ENCODE measurements at places on chromosomes 5 and 9.

DNA sequence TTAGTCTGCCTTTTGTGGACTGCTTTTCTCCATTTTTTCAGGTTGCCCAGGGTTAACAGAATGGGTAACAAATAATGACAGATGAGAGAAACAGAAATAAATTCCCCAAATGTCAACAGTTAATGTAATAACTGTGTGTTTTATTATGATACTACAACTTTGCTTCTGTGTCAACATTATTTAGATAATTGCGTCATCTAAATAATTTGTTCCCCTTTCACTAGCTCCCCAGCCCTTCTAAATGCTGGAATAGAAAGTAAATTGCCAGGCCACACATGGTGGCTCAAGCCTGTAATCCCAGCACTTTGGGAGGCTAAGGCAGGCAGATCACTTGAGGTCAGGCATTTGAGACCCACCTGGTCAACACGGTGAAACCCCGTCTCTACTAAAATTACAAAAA lies 53.5 kb downstream of the RNF38 start:
- DNase-seq = no peak

DNA sequence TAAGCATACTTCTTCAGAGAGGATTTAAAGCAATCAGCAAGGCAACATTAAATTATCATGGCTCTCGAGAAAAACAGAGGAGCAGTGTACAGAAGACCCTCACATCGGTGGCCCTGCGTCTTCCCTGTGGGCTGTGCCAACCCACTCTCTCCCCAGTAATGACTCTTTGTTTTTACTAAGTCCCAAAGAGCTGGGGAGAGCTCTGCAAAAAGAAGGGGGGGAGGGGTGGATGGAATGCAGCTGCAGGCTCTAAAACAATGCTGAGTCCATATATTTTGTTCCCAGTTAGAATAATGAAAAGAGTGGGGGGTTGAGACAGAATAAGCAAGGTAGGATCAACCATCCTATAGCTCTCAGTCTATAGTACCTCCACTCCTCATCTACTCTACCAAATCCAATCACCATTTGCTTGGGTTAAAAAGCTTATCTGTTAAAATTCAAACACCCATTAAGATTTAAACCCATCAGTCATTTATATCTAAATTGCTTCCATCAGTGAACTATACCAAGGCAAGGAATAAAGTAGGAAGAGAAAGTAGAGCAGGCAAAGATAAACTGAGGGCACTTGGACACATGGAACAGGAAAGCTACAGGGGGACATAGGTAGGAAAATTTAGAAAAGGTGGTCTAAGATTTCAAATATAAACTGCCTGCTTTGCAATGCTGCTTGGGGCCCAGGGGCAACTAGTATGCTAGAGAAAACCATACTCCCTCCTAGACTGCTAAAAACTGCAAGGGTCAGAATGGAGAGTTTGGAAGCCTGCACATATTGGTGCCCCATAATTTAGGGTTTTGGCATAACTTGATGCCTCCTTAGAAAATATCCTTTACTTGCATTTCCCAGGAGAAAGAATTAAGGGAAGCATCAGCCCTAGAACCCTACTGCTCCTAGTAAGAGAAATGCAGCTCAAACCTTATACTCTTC lies 20.6 kb downstream of the ELL2 start:
- DNase-seq = no peak

DNA sequence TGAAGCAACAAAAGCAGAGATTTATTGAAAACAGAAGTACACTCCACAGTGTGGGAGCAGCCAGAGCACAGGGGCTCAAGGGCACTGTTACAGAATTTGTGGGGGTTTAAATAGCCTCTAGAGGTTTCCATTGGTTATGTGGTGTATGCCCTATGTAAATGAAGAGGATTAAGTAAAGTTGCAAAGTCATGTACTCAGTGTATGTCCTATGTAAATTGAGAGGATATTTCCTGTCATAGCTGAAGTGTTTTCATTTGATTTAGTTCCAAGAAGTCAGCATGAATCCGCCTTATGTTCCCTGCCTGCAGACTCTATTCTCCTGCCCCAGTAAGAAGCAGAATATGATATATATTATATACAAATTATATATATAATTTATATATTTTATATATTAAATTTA lies 966.0 kb upstream of the COX7C start:
- DNase-seq = no peak

- no peak for DNase-seq
These were observed 11.9 kb downstream of the HAND1 start for GRCh38 chr5:154466147-154466546.

DNA sequence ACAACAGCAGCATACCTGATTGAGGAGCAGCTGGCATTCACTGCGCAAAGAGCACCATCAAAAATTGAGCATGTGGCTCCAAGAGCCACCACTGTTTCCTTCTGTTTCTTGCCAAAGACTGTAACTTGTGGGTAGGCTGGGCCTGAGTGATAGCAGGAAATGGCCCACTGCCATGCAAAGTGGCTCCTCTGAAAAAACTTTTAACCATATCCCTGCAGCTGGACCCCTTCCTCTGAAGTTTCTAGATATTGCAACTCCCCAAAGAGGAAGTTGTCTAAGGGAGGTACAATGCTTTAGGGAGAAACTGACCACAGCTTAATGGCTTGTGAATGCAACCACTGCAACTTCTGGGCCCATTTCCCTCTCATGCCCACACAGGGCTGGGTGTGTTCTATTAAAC lies 355.4 kb upstream of the PDE4D start:
- DNase-seq = no peak

- DNase-seq = no peak
These were observed 68.6 kb downstream of the RFX3 start for GRCh38 chr9:3457175-3457574.

DNA sequence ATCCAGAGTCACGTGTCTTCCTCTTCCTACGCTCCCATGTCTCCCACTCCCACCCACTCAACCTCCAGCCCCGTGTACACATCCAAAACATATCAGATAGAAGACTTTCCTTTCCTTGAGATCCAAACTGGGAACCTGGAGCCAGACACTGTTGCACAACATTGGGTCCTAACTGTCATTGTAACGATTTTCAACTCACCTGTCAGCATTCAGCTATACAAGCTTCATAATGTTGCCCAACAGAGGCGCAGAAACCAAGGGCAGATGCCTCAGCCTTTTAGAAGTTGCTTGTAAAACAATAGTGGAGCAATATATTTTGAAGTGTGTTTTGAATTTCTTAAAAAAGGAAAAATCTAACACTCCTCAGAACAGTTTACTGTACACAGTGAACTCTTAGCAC lies 84.9 kb upstream of the GLIS3 start:
- no peak for DNase-seq

DNA sequence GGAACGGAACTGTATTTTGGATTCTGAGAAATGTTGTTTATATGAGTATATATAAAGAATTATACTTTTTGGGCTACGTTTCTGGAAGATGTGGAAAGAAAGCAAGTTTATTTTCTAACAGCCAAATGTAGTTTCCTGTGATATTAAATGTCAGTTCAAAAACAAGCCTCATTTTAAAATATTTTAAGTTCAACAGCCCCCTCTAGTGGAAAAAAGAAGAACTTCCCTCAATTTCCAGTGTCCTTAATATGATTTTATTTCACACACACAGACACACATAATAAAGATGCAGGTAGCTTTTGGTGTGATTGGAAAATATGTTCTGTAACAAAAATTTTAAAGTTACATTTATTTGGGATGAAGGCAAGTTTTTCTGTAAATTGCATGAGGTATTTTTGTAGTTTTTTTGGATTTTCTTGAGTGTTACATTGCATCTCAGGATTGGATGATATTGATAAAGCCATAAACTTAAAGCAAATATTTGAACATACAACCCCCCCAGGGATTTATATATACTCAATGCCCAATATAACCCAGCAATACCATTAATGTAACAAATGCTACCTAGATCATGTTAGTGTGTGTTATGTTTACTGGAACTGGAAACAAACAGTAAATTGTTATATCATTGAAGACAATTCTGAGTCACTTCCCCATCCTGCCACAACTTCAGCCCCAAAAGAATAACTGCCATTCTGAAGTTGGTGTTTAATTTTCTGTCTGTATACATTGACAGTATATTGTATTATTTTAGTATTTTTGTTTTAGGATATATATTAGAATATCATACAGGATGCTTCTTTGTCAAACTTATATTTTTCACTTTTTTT lies 54.0 kb downstream of the CCDC171 start:
- DNase-seq = peak; percentile 84

- DNase-seq = no peak
These were observed 167.9 kb upstream of the GLRA1 start for GRCh38 chr5:152092580-152092979.

- DNase-seq = no peak
These were observed 146.9 kb downstream of the GOLPH3 start for GRCh38 chr5:32027093-32027716.

- peak; percentile 49 for DNase-seq
These were observed 20.4 kb upstream of the NTNG2 start for GRCh38 chr9:132141344-132141947.

- no peak for DNase-seq
These were observed 2123.7 kb upstream of the C9orf72 start for GRCh38 chr9:29697011-29697410.

DNA sequence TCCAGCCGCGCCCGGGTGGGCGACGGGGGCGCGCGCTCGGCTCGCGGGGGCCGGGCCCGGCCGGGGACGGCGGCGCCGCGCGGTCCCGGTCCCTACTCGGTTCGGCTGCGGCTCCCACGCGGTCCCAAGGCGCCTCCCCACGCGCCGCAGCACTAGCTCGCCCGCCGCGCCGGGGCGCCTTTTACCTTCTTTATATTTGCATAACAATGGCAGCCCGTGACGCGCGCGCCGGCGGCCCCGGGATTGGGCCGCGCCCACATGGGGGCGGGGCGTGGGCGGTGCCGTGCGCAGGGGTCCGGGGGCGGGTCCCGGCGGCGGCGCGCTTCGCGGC lies at the start of gene NRARP:
Gene NRARP, minus strand, starts transcription at position 154 of the 331 bp plus-strand sequence. CDS start 343 bp downstream, outside the sequence.
- peak; percentile 84 for DNase-seq

GRCh38 chr9:137606005-137606621 lies 627 bp downstream of the ARRDC1 start:
- DNase-seq = no peak

- DNase-seq = no peak
These were observed 271.2 kb downstream of the SAXO1 start for GRCh38 chr9:18761742-18762300.

DNA sequence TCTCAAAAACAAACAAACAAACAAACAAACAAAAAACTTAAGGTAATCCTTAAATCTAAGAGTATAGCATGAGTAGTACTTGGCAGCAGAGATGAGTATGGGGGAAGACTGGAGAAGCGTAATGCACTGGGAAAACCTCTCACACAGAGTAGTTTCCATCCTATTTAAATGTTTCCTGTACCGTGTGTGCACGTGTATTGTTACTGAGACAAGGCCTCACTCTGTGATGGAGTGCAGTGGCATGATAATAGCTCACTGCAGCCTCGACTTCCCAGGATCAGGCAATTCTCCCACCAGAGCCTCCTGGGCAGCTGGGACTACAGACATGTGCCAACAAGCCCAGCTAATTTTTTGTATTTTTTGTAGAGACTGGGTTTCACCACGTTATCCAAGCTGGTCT lies 2.9 kb downstream of the UIMC1 start:
- no peak for DNase-seq

DNA sequence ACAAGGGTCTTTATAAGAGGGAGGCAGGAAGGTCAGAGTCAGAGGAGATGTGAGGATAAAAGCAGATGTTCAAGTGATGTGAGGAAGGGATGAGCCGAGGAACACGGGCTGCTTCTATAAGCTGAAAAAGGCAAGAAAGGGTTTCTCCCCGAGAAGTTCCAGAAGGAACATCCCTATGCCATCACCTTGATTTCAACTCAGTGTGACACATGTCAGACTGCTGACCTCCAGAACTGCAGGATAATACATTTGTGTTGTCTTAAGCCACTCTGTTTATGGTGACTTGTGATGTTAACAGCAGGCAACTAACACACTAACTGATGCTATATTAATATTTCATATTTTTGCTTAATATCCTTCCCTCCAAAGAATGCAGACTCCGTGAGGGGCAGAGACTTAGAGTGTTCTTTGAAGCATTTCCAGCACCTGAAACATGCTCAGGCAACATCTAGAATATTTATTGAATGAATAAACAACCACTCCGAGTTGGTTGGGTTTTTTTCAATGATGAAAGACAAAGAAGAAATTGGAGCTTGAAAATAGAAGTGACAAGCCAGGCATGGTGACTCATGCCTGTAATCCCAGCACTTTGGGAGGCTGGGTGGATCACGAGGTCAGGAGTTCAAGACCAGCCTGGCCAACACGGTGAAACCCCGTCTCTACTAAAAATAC lies 77.6 kb upstream of the ADRA1B start:
- no peak for DNase-seq

- no peak for DNase-seq
These were observed 5.3 kb downstream of the LHX3 start for GRCh38 chr9:136199391-136200288.

DNA sequence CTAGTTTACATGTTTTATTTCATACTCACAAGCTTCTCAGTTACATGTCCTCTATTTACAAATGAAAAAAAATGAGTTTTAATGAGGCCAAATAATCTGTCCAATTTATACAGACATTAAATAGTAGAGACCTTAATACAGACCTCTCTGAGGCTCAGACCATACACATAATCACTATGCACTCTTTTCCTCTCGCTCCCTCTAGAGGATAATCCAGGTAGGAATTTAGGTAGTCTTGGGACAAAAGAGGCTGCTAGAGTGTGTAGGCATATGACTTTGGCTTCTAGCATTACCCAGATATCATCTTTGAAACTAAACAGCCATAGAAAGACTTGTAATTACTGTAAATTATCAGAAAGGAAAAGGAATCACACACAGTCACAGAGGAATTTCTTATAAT lies 444.7 kb downstream of the HINT1 start:
- peak; percentile 67 for DNase-seq
